ENCODE measurements at places on chromosomes 7 and 10. TPM values are rescaled to one million over a fixed set of nuclear protein-coding genes. Genes with fewer than 3 reads are reported as not detected.
A peak's percentile ranks its signal among the peaks of the same experiment; 100 is the strongest.

Gene CYP3A5
- not detected for total RNA-seq

Gene PDLIM1
- total RNA-seq: 73.8 TPM

Gene ADGRA1
- total RNA-seq: not detected

Gene HABP2
- total RNA-seq: 0.18 TPM

Gene CPED1
- total RNA-seq: 3.4 TPM

Gene VAX1
- total RNA-seq: 3.2 TPM

Gene OR6B1
- total RNA-seq: not detected

Gene SAP25
- total RNA-seq: 1.5 TPM

Gene NEUROD6
- total RNA-seq: not detected

Gene MRLN
- total RNA-seq: not detected

Gene DGKI
- 3.0 TPM for total RNA-seq

Gene SH2B2
- 8.9 TPM for total RNA-seq

Gene OR6V1
- total RNA-seq: not detected

Gene BTBD16
- not detected for total RNA-seq

Gene STEAP1
- not detected for total RNA-seq

Gene LDB3
- 0.37 TPM for total RNA-seq

DNA sequence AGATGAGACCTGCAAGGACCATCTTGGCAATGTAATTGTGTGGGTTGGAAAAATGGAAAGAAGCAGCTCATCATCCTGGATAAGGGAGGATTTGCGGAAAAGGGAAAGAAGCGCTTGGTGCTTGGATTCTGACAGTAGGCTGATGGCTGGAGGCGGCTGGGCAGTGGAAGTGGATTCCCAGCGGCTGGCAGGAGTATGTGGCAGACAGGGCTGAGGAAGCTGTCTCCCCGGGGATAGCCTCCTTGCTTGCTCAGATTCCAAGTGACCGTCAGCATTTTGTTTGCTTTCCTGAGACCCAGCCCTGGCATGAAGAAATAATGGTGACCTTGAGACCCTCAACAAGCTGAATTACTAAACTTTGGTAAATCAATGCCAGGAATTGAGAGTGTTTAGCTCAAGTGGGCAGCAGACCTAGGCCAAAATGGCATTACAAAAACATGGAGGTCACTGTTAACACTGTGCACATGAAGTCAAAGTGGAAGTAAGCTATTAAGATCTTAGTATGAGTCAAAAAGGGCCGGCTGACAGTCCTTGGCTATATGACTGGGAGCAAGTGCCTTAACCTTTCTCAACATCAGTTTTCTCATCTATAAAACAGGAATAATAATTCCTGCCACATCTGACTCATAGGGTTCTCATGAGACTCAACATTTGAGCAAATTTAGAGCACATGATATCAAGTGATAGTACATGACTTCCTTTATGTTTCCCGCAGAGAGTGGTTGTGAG, 21.3 kb downstream of the SLC25A28 start:
- no peak for DNase-seq
- peaks cover 49% of the 10 kb centered on the region for H3K27me3 ChIP-seq
- no peaks in the 10 kb centered on the region for H3K36me3 ChIP-seq
- H3K4me1 ChIP-seq: no peaks in the 10 kb centered on the region
- H3K4me3 ChIP-seq: no peak overlapping the region
- H3K27ac ChIP-seq: no peak overlapping the region

DNA sequence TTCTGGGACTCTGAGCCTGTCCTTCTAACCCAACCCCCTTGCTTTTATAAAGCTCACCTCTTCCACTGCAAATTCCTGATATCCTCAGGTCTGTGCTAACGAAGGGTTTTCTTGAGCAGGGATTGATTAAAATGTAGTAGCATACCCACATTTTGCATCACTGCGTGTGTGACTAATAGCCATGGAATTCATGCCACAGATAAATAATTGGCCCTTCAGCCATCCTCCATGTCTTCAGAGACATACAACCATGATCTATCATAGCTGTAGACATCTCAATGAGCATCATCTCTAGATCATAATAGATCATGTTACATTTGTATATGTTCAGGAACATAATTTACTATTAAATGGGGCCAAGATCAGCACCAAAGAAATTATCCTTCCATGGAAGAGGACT, 990.3 kb downstream of the KCNMA1 start:
- peaks cover 13% of the 10 kb centered on the region for H3K4me1 ChIP-seq
- no peak overlapping the region for H3K4me3 ChIP-seq
- H3K36me3 ChIP-seq: no peaks in the 10 kb centered on the region
- no peaks in the 10 kb centered on the region for H3K27me3 ChIP-seq
- DNase-seq: no peak
- no peak overlapping the region for H3K27ac ChIP-seq

GRCh38 chr10:31090894-31091607, 59.4 kb upstream of the ZNF438 start:
- DNase-seq: no peak
- H3K4me3 ChIP-seq: no peak overlapping the region
- no peaks in the 10 kb centered on the region for H3K36me3 ChIP-seq
- no peak overlapping the region for H3K27ac ChIP-seq
- no peaks in the 10 kb centered on the region for H3K27me3 ChIP-seq
- no peaks in the 10 kb centered on the region for H3K4me1 ChIP-seq

- no peak overlapping the region for H3K27ac ChIP-seq
- no peaks in the 10 kb centered on the region for H3K36me3 ChIP-seq
- no peak overlapping the region for H3K4me3 ChIP-seq
- H3K27me3 ChIP-seq: no peaks in the 10 kb centered on the region
Measured at GRCh38 chr10:108521827-108522492, 1357.5 kb upstream of the SORCS1 start.

- H3K4me3 ChIP-seq: peak overlapping the region; percentile 82
- H3K4me1 ChIP-seq: peaks cover 9% of the 10 kb centered on the region
- no peaks in the 10 kb centered on the region for H3K36me3 ChIP-seq
- peaks cover 22% of the 10 kb centered on the region for H3K27me3 ChIP-seq
- no peak overlapping the region for H3K27ac ChIP-seq
Measured at GRCh38 chr7:128697302-128697905, 25.3 kb downstream of the GARIN1A start.

DNA sequence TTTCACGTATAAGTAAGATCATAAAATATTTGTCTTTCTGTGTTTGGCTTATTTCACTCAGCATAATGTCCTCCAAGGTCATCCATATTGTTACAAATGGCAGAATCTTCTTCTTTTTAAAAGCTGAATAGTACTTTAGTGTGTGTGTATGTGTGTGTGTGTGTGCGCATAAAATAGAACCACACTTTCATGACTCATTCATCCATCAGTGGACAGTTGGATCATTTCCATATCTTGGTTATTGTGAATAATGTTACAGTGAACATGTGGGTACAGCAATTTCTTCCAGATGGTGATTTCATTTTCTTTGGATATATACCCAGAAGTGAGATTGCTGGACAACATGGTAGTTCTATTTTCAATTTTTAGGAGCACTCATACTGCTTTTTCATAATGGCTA, 622.4 kb downstream of the NRG3 start:
- no peaks in the 10 kb centered on the region for H3K27me3 ChIP-seq
- no peaks in the 10 kb centered on the region for H3K4me1 ChIP-seq
- H3K36me3 ChIP-seq: no peaks in the 10 kb centered on the region

GRCh38 chr7:97580205-97580604, 151.7 kb upstream of the TAC1 start:
- no peaks in the 10 kb centered on the region for H3K27me3 ChIP-seq
- H3K4me1 ChIP-seq: no peaks in the 10 kb centered on the region
- DNase-seq: no peak
- no peak overlapping the region for H3K4me3 ChIP-seq

- no peaks in the 10 kb centered on the region for H3K36me3 ChIP-seq
- DNase-seq: no peak
- H3K27ac ChIP-seq: no peak overlapping the region
- H3K4me1 ChIP-seq: no peaks in the 10 kb centered on the region
- no peak overlapping the region for H3K4me3 ChIP-seq
- H3K27me3 ChIP-seq: no peaks in the 10 kb centered on the region
Measured at GRCh38 chr7:158487631-158488151, 99.9 kb downstream of the PTPRN2 start.

- DNase-seq: no peak
- no peak overlapping the region for H3K27ac ChIP-seq
- H3K36me3 ChIP-seq: no peaks in the 10 kb centered on the region
- H3K4me1 ChIP-seq: peaks cover 11% of the 10 kb centered on the region
Measured at GRCh38 chr7:43430411-43430810, 152.5 kb upstream of the STK17A start.

DNA sequence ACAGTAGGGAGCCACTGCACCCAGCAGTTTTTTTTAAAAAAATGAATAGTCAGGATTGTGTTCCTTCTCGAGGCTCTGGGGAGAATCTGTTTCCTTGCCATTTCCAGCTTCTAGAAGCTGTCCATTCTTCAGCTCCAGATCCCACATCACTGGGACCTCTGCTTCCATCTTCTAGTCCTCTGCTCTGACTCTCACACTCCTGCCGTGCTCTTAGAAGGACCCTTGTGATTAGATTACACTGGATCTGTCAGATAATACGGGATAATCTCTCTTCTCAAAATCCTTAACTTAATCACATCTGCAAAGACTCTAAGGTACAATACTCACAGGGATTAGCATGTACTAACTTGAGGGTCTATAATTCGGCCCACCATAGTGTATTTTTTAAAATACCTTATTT, 158.9 kb upstream of the SP4 start:
- no peaks in the 10 kb centered on the region for H3K4me1 ChIP-seq
- no peak overlapping the region for H3K4me3 ChIP-seq
- no peak overlapping the region for H3K27ac ChIP-seq
- DNase-seq: no peak
- no peaks in the 10 kb centered on the region for H3K27me3 ChIP-seq
- H3K36me3 ChIP-seq: no peaks in the 10 kb centered on the region

GRCh38 chr7:138869353-138869752, 71.4 kb upstream of the ATP6V0A4 start:
- no peak overlapping the region for H3K4me3 ChIP-seq
- DNase-seq: no peak
- no peak overlapping the region for H3K27ac ChIP-seq
- no peaks in the 10 kb centered on the region for H3K27me3 ChIP-seq
- peaks cover 23% of the 10 kb centered on the region for H3K36me3 ChIP-seq
- peaks cover 18% of the 10 kb centered on the region for H3K4me1 ChIP-seq

DNA sequence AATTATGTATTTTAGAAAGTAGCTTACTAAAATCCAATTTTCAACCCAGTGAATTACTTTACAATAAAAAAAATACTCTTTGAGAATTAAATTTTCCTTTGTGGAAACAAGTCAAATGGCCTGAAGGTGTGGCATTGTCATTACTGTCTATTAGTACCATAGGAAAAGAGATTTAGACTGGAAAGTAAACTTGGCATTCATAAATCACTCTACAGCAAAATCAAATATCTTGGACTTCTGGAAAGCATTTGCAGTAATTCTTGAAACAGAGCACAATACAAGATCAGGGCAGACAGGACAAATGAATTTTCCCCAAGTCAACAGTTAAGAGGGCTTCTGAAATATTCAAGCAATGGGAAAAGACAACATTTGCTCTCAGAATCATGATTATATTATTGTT, 28.0 kb upstream of the SEMA3C start:
- no peak overlapping the region for H3K27ac ChIP-seq
- H3K27me3 ChIP-seq: no peaks in the 10 kb centered on the region
- DNase-seq: no peak
- peaks cover 17% of the 10 kb centered on the region for H3K4me1 ChIP-seq
- H3K4me3 ChIP-seq: no peak overlapping the region
- H3K36me3 ChIP-seq: no peaks in the 10 kb centered on the region

- peaks cover 8% of the 10 kb centered on the region for H3K36me3 ChIP-seq
- no peak for DNase-seq
- peak overlapping the region; percentile 40 for H3K4me3 ChIP-seq
- no peaks in the 10 kb centered on the region for H3K27me3 ChIP-seq
- H3K27ac ChIP-seq: peak overlapping the region; percentile 92
- peaks cover 68% of the 10 kb centered on the region for H3K4me1 ChIP-seq
Measured at GRCh38 chr10:71837098-71837827, 13.8 kb downstream of the PSAP start.

DNA sequence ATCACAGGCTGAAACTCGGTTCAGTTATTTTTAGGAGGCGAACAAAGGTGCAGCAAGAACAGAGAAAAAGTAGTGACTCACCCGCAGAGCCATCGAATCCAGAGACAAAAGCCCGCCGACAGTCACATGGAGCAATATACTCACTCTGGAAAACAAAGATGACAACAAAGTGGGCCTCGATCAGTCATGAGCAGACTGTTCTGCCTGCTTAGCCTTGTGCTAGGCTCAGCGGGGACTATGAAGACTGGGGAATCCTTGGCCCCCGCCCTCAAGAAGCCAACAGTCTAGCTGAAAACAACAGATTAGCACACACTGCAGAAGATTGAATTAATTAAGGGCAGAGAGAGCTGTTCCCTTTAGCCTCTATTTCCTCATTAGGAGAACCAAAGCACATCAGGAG, 30.4 kb downstream of the XPNPEP1 start:
- H3K36me3 ChIP-seq: peaks cover 24% of the 10 kb centered on the region
- no peak for DNase-seq
- peaks cover 38% of the 10 kb centered on the region for H3K4me1 ChIP-seq
- H3K27me3 ChIP-seq: no peaks in the 10 kb centered on the region
- H3K4me3 ChIP-seq: no peak overlapping the region

DNA sequence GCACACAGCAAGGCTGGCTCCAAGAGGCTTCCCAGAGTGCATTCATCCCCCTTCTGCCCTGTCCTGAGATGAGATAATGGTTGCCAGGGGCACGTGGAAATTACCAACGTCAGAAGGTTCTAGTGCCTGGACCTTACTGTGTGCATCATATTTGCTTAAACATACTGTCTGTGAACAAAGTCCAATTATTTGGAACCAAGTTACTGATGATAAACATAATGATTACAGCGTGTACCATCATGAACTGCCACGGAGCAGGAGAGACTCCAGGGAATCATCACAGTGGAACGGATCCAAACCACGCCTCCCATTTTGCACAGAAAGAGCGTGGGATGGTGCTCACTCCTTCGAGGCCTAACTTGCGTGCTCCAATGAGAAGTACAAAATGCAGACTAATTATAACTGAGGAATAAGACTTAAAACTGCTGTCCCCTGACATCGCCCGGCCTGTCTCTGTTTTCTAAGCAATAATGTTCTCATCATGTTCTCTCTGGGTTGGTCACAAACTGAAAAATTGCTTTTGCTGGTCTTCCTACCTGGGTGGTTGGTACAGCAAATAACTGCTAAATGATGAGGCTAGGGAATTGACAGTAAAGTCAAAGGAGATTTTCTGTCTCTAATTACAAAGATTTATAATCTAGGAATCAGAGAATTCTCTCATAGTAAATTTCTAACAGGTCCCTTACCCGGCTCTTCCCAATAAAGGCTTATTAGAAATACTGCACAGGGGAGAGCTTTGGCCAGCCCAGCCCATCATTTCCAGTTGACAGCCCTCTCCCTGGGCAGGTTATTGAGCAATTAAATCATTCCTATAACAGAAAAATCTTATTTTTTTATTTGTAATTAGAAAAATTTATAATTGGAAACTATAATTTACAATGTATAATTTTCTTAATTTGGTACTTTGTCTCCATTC, 182.2 kb downstream of the CAMK1D start:
- H3K4me1 ChIP-seq: no peaks in the 10 kb centered on the region
- no peaks in the 10 kb centered on the region for H3K36me3 ChIP-seq
- no peak overlapping the region for H3K27ac ChIP-seq
- DNase-seq: no peak
- H3K27me3 ChIP-seq: no peaks in the 10 kb centered on the region
